ENCODE measurements at places on chromosomes 4 and X.

GRCh38 chr4:87188932-87189331 lies 31.5 kb downstream of the KLHL8 start:
- no peak for DNase-seq

DNA sequence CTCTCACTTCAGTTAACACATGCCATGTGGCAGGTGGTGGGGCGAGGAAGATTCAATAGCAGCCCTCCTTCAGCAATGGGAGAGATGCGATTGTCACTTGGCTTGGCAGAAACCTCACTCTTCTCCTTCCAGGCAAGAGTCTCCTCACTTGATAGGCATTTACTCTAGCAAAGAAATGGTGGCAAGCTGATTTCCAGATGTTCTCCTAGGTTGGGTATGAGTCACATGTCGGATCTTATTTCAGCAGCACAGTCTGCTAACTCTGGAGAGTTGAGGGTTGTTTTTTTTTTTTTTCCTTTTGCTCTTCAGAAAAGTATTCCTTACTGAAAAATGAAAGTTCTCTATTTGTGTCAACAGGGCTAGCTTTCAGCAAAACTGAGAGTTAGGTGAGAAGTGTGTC lies 119.5 kb upstream of the CHRDL1 start:
- DNase-seq = no peak

DNA sequence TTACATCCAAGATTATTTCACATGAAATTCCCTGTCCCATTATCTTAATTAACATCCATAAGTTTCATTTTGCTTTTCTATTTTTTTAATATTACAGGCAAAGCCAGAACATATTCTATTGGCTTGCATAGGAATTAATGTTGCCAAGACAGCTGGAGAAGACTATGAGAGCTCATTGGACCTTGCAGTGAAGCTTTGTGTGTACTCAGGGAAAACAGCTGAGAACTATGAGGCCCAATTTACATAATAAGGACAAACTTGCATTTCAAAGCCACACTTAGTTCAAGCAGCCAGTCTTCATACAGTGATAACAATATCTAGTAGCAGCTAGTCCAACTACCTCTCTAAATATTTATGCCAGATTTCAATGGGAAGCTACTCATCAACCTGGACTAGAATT lies 134.4 kb downstream of the DDX53 start:
- no peak for DNase-seq

DNA sequence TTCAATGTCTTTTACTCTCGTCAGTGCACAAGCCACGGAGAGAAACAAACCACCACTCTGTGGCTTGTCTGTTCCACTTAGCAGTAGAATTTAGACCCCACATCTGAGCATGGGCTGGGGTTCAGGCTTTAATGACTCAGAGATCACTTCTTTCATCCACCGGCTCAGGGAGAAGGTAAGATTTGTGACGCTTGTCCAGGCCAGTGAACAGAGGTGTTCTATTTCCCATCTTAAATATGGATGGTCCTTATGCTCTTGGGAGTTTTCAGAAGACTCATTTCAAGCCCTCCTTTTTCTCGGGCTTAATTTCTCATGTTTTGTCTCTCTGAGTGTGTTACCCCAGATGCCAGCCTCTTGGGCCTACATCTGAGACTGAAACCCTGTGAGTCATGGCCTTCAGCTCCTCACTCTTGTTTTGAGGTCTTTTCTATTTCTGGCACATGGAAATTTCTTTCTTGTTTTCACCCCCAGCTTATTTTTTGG lies 127.4 kb upstream of the SFRP2 start:
- no peak for DNase-seq

DNA sequence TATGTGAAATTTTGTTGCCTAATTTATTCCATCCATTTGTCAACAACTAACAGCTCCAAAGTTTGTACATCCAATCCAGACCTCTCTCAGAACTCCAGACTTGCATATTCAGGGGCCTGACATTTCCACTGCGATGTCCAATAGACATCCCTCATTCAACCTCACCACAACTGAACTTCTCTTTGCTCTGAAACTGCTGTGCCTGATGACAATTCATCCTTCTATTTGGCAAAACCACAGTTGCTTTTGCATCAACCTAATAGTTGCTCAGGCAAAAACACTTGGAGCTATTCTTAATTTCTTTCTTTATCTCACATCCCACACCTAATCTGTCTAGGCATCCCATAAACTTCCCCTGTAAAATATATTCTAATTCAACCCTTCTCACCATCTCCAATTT lies 56.5 kb downstream of the ANTXR2 start:
- DNase-seq = no peak

- DNase-seq = peak; percentile 3
Observed at GRCh38 chr4:70183168-70183939, 12.2 kb upstream of the ODAM start.

DNA sequence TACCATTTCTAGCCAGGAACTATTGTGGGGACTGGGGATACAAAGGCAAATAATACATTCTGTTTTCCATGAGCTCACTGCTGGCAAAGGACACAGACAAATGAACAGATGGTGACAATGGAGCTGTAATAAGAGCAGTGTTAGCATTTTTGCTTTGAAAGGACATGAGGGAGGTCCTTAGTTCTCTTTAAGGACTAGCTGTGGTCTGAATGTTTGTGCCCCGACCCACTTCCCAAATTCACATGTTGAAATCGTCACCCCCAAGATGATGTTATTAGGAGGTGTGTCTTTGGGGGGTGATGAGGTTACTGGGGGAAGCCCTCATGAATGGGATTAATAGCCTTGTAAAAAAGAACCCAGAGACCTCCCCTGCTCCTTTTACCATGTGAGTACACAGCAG lies 30.3 kb downstream of the CCNG2 start:
- no peak for DNase-seq

DNA sequence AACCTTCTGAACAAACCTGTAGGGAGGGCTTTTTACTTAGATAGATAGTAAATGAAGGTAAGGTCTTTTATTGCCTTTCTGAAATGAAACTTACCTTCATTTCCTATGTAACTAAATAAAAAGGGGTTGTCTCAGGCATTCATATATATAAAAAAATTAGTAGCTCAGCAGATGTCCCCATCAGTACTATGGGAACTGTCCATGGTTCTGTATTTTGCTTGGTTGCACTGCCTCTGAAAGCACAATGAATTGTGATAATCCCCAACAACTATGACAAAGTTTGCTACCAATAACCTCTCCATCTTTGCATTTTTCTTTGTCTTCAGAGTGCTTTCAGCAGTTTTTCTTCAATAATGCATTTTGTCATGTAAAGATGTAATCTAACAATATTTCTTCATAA lies 222.4 kb downstream of the SLIT2 start:
- DNase-seq = no peak

DNA sequence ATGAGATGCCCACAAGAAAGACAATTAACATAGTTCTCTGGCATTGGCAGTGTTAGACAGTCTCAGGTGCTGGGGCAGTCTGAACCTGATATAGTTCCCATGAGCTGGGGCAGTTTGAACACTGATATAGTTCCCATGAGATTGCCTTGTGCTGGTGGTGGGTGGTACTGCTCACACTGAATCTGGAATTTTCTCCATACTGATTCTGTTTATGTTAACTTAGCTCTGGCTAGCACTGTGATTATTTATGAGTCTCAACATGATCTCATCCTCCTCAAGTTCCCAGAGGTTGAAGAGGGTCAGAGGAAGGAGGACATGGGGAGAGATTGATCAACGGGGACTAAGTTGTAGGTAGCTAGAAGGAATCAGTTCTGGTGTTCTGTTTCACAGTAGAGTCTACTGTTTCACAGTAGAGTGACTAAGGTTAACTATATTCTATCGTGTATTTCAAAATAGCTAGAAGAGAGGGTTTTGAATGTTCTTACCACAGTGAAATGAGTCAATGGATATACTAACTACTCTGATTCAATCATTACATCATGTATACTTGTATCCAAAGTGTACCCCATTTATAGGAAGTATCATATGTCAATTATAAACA lies 379.9 kb downstream of the ADAM29 start:
- no peak for DNase-seq

DNA sequence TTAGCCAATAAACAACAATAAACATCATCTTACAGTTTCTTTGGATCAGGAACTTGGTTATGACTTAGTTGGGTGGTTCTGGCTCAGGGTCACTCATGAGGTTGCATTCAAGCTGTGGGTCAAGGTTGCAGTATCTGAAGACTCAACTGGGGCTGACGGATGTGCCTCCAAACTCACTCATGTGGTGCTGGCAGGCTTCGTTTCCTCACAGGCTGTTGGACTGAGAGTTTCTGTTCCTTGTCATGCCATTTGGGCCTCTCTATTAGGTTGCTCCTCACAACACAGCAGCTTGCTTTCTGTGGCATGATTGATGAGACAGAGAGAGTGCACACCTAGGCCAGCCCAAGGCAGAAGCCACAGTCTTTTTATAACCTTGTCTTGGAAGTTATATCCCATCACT lies 20.7 kb downstream of the FRMPD3 start:
- DNase-seq = no peak

DNA sequence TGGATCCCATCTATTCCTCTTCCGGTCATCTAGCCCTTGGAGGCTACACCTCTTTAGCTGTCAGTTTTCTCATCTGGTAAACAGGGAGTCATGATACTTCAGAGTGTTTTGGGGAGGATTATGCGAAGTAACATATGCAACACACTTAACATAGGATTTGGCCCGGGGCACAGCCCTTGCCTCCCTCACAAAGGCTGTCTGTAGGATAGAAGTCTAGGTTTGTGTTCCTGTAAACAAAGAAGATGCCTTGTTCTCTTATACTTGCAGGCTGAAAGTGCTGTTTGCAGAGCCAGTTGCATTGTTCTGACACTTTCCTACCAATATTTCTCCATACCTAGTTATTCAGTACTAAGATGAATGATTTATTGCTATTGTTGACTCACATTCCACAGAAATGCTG lies 2.2 kb upstream of the APELA start:
- no peak for DNase-seq

- no peak for DNase-seq
Observed at GRCh38 chrX:10471418-10471817, 149.0 kb downstream of the MID1 start.

DNA sequence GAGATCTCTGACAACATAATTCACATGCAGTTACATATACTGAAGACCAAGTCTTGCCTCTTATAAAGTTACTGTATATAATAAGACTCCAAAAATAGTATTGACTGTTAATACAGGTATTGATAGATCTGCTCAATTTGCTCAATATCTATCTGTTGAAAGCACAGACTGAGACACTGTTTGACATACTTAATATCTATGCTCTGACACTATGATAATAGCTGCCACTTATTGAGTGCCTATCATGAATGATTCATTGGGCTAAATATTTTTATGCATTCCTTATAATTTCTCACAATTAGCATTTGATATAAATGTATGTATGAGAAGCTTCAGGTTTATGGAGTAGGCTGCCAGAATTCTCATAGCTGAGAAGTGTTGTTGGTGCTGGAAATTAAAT lies 1600.9 kb upstream of the IGFBP7 start:
- no peak for DNase-seq

- no peak for DNase-seq
Observed at GRCh38 chrX:138754861-138755260, 43.3 kb upstream of the FGF13 start.

DNA sequence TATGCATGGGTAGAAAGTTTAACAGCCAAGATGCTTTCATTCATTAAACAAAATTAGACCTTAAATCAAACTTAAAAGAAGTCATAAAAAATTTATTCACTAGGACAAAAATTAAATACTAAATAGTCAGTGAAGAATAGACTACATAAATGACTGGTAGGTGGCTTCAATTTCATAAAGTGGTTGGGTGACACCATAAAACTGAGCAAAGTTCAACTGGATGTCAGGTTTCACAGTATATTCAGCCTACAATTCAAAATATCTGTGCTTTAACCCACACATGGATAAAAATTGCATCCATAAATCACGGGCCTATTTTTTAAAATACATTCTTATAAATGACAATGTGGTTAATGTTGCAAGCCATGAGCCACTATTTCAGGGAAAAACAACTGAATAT lies 582.3 kb downstream of the IL15 start:
- DNase-seq = no peak

DNA sequence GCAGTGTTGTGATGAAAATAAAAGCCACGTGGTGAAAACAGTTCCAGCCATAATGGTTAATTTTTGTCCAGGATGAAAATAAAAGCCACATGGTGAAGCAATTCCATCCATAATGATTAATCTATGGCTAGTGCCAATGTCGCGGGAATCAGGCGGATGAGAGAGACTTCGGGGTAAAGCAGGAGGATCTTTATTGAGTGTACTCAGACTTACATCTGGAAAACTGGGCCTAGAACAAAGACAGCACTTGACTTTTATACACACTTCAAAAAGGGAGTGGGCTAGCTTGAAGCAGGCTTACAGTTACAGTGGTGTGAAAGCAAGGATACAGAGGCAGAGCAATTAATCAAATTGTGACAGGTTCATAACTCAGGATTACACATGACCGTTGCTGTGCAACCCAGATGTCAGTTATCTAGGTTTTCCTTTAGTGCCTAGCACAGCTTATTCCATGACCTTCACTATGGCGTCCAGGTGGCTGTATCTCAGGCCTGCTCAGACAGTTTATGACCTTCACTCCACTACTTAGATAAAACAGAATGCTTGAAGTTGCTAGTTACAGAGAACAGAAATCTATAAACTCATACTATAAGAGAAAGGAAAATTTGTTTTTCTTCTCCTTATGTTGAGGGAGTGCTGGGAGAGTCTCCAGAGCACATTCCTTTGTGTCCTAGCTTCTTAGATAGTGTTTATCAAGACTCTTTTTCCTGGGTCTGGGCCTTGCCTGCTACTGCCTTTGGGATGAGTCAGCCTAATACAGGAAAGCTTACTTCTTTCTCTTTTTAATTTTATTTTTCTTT lies 5.9 kb upstream of the PLA2G12A start:
- no peak for DNase-seq

DNA sequence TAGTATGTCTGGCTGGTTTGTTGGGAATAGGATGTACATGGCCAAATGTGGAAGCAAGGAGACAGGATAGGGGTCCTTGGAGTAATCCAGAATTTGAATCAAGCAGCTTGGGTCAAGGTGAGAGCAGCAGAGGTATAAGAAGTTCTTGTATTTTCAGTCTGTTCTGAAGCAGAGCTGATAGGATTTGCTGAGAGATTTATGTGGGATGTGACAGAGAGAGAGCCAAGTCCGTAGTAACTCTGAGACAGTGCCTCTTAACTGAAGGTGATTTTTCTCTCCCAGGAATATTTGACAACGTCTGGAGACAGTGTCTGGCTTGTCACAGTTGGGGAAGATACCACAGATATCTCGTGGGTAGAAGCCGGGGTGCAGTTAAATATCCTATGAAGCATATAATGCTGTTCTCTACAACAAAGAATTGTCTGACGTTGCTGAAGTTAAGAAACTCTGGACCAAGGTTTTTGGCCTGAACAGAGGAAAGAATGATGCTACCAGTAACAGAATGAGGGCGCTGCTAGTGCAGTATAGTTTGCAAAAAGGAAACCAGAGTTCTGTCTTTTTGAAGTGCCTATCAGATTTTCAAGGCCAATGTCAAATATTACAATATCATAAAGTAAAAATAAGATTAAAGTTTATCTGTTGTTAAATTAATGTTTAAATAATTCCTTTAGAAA lies 184.0 kb downstream of the ARHGAP24 start:
- DNase-seq = no peak

DNA sequence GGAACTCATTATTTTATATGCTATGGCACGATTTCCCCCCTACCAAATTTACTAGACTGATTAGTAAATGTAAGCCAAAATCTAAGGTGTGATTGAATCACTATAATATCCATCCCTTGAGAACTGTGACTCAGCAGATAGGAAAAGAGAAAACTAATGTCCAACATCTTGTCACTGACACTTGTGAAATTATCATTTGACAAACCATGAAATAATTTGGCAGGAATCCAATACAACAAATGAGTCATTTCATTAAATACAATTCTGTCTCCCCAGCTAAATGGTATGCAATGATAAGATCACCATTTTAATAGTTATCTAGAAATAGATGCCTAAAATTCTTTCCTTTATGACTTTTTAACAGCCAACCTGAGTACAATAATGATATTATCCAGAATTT lies 462.3 kb downstream of the DMD start:
- DNase-seq = no peak
